ENCODE measurements at places on chromosomes 7 and 10. TPM values are rescaled to one million over a fixed set of nuclear protein-coding genes. Genes with fewer than 3 reads are reported as not detected.

- DNase-seq: no peak
Measured at GRCh38 chr7:115940460-115941060, 90.0 kb downstream of the TFEC start.

GRCh38 chr7:75914169-75914654 is 743 bp upstream of the POR start:
- DNase-seq: no peak

- DNase-seq: no peak
Measured at GRCh38 chr10:86070278-86070677, 296.3 kb downstream of the GRID1 start.

GRCh38 chr7:149479568-149479967 is 18.0 kb downstream of the ZNF746 start:
- DNase-seq: no peak

DNA sequence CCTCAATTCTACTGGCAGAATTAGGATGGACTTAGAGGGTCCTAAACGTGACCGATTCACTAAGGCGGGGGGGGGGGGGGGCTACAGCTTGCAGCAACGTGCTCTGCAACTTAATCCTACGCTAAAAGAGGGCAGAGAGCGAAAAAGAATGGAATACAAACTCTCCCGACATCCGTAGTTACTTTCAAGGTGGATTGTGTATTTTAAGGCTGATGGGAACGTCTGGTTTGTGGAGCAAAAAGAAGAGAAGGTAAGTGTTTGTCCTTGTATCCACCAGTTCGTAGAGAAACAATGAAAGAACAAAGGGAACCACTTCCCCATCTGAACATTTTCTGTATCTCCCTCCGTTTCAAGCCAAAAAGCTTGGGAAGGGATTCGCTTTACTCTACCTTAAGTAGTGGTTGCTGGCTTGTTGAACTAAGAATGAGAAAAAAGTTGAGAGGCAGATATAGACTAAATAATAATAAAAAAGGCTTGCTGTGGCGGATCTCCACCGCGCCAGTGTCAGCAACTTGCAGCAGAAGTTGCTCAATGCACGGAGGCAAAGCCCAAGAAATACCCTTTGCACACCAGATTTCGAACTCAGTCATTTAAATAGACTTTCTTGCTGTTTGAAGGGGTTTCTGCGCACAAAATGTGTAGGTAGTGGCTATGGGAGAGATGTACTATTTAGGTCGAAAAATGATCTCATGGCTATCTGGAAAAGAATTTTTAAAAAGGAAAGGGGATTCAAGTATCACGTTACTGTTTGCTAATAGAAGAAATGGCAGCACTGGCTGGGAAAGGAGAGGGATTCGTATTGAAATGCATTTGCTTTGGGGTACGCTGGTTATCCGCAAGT is 736 bp downstream of the SKIDA1 start:
- no peak for DNase-seq

GRCh38 chr7:120931243-120931642 is 19.3 kb upstream of the ING3 start:
- DNase-seq: no peak

The ODAD2 gene
- polyA plus RNA-seq: not detected

All from aorta (tissue), 5 donors.